Progenitor cell of endocrine pancreas (in vitro differentiated cells): ENCODE measurements at places on chromosomes 16 and 17. TPM values are rescaled to one million over a fixed set of nuclear protein-coding genes. Genes with fewer than 3 reads are reported as not detected.

The CARD14 gene
- total RNA-seq, result 0.36 TPM in 1 of 2 replicates, not detected in the other

The SAMD14 gene
- 6.0 and 7.7 TPM in 2 replicates for total RNA-seq

The RARA gene
- 50.8 and 51.3 TPM in 2 replicates for total RNA-seq

The CLEC19A gene
- total RNA-seq, result not detected in 2 replicates

The CD300H gene
- not detected in 2 replicates for total RNA-seq
